Naive thymus-derived CD4-positive, alpha-beta T cell (primary cell): ENCODE measurements at places on chromosomes 7 and 10. TPM values are rescaled to one million over a fixed set of nuclear protein-coding genes. Genes with fewer than 3 reads are reported as not detected.

Gene CDK14
- total RNA-seq, result 0.05 and 0.15 TPM in 2 replicates

Gene PDLIM1
- total RNA-seq, result 0.61 TPM

Gene MGAM2
- not detected for total RNA-seq

Gene MBLAC1
- total RNA-seq, result 5.9 TPM

Gene CDC14C
- total RNA-seq, result not detected

Gene EPO
- total RNA-seq, result not detected in 2 replicates

Gene INSYN2A
- total RNA-seq, result not detected

Gene TNS3
- total RNA-seq, result 2.6 TPM

Gene PTN
- total RNA-seq, result not detected

- DNase-seq, result peak; percentile 41
- H3K4me1 ChIP-seq, result peaks cover 41% of the 10 kb centered on the region
- H3K27me3 ChIP-seq, result no peaks in the 10 kb centered on the region
- peak overlapping the region; percentile 82 for H3K27ac ChIP-seq
- peak overlapping the region; percentile 84 for H3K4me3 ChIP-seq
These were observed 5.2 kb downstream of the GIMAP5 start for GRCh38 chr7:150742286-150742968.

- H3K4me1 ChIP-seq, result no peaks in the 10 kb centered on the region
- no peak overlapping the region for H3K4me3 ChIP-seq
- DNase-seq, result no peak
- H3K36me3 ChIP-seq, result no peaks in the 10 kb centered on the region
- no peak overlapping the region for H3K27ac ChIP-seq
- H3K27me3 ChIP-seq, result peaks cover 3% of the 10 kb centered on the region
These were observed 4.0 kb upstream of the PLXNA4 start for GRCh38 chr7:132580277-132580676.

DNA sequence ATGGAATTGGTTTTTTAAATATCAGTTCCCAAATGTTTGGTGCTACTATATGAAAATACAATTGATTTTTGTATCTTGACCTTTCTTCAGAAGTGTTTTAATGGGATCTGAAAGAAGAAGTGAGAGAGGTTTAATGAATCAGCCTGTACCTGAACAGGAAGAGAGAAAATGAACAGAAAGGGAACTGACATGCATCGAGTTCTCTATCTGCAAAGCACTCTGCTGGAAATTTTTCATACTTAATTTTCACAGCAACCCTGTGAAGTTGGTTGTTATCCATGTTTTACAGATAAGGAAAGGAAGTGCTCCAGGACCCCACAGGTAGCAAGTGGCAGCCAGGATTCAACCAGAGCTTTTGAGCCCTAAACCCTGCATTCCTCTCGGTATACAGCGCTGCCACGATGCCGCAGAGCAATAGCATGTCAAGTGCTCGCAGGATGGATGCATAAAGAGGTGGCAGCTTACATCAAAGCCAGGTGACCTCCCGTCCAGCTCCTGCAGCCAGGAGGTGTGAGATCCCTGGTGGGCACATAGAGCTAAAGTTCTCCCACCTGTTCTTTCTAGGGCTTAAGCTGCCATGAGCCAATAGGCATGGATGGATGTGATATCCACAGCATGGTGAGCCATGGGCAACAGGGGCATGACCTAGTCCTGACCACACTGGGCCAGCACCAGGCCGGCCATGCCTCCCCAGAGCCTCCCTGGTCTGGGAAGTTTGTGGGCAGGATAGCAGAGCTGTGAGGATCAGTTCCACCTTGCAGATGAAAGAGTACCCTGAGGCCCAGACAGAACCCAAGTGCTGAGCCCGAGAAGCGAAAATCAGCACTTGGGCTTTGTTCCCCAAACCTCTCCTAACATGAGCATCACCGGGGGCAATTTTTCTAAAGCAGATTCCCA lies 57.2 kb downstream of the CALML3 start:
- no peaks in the 10 kb centered on the region for H3K27me3 ChIP-seq
- H3K36me3 ChIP-seq, result no peaks in the 10 kb centered on the region
- no peak overlapping the region for H3K4me3 ChIP-seq
- H3K27ac ChIP-seq, result no peak overlapping the region

DNA sequence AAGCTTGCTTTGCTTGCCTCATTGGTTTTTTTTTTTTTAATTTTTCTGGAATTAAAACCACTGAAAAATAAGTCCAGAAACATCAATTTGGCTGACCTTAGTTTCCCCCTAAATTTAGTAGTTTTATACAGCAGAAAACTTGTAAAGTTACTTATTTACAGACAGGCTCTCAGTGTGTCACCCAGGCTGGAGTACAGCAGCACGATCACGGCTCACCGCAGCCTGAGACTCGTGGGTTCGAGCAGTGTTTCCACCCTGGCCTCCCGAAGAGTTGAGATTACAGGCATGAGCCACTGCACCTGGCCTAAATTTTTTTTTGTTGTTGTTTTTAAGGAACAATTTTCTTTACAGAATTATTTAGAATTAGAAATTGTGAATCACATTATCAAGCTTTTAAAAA lies 250.5 kb downstream of the SDK1 start:
- H3K36me3 ChIP-seq, result no peaks in the 10 kb centered on the region
- no peak overlapping the region for H3K27ac ChIP-seq
- H3K27me3 ChIP-seq, result no peaks in the 10 kb centered on the region
- DNase-seq, result no peak
- H3K4me3 ChIP-seq, result no peak overlapping the region

- no peaks in the 10 kb centered on the region for H3K4me1 ChIP-seq
- no peak for DNase-seq
- no peaks in the 10 kb centered on the region for H3K27me3 ChIP-seq
- no peak overlapping the region for H3K27ac ChIP-seq
These were observed 278.3 kb downstream of the CCDC3 start for GRCh38 chr10:12723220-12723619.

DNA sequence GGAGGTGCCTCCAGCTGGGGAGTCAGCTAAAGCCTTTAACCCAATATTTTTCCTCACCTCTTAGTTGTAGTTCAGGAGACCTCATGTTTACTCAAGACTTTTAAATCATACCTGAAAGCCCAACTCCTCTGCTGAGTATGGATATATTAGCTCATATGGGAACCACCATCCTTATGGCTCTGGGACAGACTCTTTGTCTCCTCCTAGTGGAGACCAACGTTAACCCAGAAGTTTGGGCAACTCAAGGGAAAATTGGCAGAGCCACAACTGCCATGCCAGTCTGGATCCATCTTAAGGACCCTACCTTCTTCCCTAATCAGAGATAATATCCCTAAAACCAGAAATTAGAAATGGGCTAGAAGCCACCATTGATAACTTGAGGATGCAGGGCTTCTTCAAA lies 80.8 kb downstream of the TMEM106B start:
- H3K4me3 ChIP-seq, result no peak overlapping the region
- no peaks in the 10 kb centered on the region for H3K36me3 ChIP-seq
- no peak overlapping the region for H3K27ac ChIP-seq
- no peak for DNase-seq

DNA sequence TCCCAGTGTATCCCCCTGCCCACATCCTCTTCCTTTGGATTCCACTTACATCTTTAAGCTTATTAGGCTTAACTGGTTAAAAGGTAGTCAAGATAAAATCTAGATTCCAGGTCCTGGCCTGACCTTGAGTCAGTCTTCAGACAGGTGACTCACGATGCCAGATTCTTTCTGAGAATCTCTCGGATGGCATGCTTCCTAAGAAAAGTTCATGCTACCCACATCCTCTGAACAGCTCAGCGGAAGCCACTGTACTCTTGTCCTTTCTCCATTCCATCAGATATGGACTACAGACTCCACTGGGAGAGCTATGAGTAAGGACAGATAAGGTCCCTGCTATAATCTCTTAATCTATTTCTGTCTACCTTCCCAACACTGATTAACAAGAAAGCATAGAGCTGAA lies 43.4 kb downstream of the DNMBP start:
- H3K4me1 ChIP-seq, result no peaks in the 10 kb centered on the region
- no peak overlapping the region for H3K4me3 ChIP-seq
- H3K36me3 ChIP-seq, result no peaks in the 10 kb centered on the region
- H3K27ac ChIP-seq, result no peak overlapping the region

DNA sequence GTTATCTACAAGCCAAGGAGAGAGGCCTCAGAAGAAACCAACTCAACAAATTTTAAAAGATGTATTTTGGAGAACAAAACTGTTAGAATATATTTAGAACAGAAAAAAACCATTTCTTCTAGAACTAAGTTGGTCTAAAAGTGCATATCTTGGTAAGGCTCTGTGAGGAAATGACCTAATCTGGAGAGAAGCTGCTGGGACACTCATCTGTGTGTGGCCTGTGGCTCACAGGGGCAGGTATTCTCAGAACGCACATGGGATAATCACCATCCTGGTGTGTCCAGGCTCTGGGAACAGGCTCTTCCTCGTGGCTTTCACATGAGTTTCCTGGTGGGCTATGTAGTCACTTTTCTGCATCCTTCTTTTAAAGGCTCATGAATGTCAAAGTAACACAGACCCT lies 38.1 kb upstream of the PRSS1 start:
- no peaks in the 10 kb centered on the region for H3K36me3 ChIP-seq
- H3K4me3 ChIP-seq, result no peak overlapping the region
- no peaks in the 10 kb centered on the region for H3K27me3 ChIP-seq

DNA sequence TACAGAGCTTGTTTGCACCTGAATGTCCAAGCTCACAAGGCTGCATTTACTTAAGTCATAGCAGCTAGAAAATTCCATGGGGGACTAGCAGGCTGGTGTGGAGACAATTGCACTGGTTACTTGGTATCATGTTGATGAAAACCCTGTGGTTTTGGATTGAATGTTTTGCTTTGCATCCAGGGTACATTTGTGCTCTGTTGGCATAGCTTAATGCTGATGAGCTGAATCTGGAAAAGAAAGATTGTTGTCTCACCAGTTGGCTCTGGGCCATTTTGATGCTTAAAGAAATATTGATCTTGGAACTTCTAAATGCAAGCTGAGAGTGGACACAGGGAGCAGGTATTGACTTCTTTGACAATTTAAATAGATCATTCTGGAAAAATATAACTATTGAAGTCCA lies 122.5 kb upstream of the MBL2 start:
- H3K4me3 ChIP-seq, result no peak overlapping the region
- no peaks in the 10 kb centered on the region for H3K27me3 ChIP-seq
- H3K4me1 ChIP-seq, result no peaks in the 10 kb centered on the region
- DNase-seq, result no peak

GRCh38 chr7:143505838-143506237 lies 28.2 kb downstream of the TAS2R41 start:
- H3K36me3 ChIP-seq, result no peaks in the 10 kb centered on the region
- no peaks in the 10 kb centered on the region for H3K4me1 ChIP-seq
- no peak overlapping the region for H3K4me3 ChIP-seq
- H3K27me3 ChIP-seq, result no peaks in the 10 kb centered on the region
- no peak overlapping the region for H3K27ac ChIP-seq

DNA sequence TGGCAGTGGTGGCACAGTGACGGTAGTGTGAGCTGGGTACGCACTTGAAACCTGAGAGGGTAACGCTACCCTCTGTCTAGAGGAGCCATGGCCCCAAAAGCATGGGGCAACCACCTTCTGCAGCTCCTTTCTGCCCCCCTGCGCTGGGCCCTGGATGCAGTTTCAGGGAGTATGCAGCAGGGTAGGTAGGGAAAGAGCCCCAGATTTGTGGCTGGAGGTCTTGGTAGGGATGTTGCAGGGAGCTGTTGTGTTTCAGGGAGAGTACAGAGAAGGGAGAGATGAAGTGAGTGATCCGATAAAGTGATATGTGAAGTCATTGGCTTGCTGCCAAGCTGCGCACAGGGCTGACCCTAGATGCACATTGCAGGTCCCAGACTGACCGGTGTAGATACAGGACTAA lies 2.7 kb upstream of the PGAM2 start:
- H3K4me1 ChIP-seq, result no peaks in the 10 kb centered on the region
- no peaks in the 10 kb centered on the region for H3K27me3 ChIP-seq
- no peak overlapping the region for H3K27ac ChIP-seq
- H3K36me3 ChIP-seq, result no peaks in the 10 kb centered on the region
- DNase-seq, result no peak

DNA sequence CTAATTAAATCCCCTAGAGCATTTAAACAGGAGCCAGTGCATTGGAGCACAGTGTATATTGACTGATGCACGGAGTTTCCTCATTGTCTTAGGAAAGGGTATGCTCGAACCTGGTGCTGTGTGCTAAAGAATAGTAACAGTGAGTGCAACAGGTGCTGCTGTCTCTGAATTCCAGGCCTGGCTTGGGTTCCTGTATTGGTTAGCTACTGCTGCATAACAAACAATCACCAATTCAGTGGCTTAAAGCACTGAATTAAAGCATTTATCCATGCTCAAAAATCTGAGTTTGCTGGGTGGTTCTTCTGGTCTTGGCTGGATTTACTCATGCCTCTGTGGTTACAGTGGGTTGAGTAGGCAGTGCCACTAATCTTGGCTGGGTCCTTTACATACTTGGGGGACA lies 1.8 kb upstream of the PNLIPRP1 start:
- H3K4me1 ChIP-seq, result no peaks in the 10 kb centered on the region
- DNase-seq, result no peak
- H3K27ac ChIP-seq, result no peak overlapping the region
- no peaks in the 10 kb centered on the region for H3K36me3 ChIP-seq

GRCh38 chr10:31457858-31458257 lies 138.8 kb downstream of the ZEB1 start:
- no peak for DNase-seq
- H3K27me3 ChIP-seq, result no peaks in the 10 kb centered on the region
- H3K4me1 ChIP-seq, result no peaks in the 10 kb centered on the region

DNA sequence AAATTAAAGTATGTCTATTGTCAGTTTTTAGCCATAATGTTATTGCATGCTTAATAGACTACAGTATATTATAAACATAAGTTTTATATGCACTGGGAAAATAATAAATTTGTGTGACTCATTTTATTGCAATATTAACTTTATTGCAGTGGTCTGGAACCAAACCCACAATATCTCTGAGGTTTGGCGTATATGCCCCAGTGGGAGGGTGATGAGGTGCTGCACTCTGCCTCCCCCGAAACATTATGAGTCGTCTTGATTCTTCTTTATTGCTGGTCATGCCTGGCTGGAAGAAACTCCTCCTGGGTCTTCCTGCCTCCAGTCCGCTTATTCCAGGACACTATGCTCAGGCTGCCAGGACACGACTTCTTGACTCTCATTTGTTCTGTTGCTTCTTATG lies 88.4 kb downstream of the MTPN start:
- no peak overlapping the region for H3K27ac ChIP-seq
- H3K36me3 ChIP-seq, result no peaks in the 10 kb centered on the region
- H3K4me1 ChIP-seq, result no peaks in the 10 kb centered on the region

DNA sequence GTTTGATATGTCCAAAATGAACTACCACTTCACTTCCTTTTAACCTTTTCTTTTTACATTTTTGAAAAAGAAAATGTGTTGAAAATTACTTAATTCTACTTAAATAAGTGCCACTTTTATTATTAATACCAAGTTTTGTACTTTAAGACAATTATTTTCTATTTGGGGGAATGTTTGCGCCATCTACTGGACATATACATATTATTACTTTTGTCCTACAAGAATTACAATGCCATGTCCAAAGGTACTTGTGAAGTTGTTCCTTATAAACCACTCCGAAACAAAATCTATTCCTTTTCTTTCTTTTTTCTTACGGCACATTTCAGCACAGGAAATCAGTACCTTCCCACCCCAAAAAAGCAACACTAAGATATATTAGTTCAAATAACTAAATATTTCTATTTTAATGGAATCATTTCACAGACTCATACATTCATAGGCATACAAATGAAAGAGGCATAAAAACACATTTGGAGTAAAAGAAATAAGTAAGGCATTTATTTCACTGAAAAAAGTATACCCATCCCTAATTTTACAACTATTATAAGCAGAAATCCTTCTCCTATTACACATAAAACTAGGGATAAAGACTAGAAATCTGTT lies 169.9 kb downstream of the RNF133 start:
- H3K4me1 ChIP-seq, result no peaks in the 10 kb centered on the region
- H3K27ac ChIP-seq, result no peak overlapping the region
- H3K36me3 ChIP-seq, result no peaks in the 10 kb centered on the region
- H3K4me3 ChIP-seq, result no peak overlapping the region
- H3K27me3 ChIP-seq, result no peaks in the 10 kb centered on the region
- peak; percentile 0 for DNase-seq

- H3K4me3 ChIP-seq, result no peak overlapping the region
- no peak overlapping the region for H3K27ac ChIP-seq
- no peak for DNase-seq
- H3K27me3 ChIP-seq, result no peaks in the 10 kb centered on the region
- H3K36me3 ChIP-seq, result no peaks in the 10 kb centered on the region
These were observed 130.5 kb downstream of the LHPP start for GRCh38 chr10:124592101-124592500.
